Progenitor cell of endocrine pancreas (in vitro differentiated cells): ENCODE measurements at places on chromosomes 11 and 22. TPM values are rescaled to one million over a fixed set of nuclear protein-coding genes. Genes with fewer than 3 reads are reported as not detected.

DNA sequence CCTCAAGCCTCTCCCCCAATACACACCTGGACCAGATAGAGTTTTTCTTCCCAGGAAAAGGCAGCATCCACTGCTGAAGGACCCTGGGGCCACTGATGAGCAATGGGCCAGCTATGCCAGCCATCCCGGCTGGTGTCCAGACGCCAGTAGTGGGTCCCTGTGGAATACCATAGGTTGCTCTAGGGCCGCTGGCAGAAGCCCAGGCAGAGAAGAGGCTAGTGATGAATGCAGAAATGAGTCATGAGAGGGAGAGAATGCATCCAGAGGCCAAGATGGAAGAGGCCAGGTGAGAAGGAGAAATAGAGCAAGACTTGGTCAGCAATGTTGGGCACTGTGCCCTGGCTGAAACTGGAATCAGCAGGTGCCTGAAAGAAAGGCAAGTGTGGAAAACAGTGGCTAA, 8.9 kb downstream of the HPX start:
- no peak for DNase-seq

- DNase-seq: no peak
These were observed 33.4 kb upstream of the AMOTL1 start for GRCh38 chr11:94734563-94735275.

DNA sequence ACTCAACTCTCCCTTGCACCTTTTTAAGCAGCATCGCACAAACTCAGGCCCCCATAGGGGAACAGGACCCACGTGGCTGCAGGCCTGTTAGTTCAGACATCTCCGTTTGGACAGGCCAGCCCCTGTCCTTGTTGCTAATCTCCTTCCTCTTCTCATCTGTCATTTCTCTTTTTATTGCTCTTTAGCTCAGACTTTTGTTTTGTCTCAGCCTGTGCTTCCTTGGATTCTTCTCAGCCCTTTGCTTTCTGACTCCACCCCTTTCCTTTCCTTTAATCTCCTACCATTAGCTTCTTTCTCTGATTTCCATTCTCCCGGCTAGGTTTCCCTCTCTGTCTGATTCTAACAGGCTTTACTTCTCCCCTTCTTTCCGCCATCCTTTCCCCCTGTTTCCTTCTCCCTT, 68.7 kb downstream of the SCN3B start:
- DNase-seq: no peak

Gene BTG4
- total RNA-seq: not detected in 2 replicates

GRCh38 chr22:22408269-22408668, 100.3 kb downstream of the ZNF280B start:
- no peak for DNase-seq

DNA sequence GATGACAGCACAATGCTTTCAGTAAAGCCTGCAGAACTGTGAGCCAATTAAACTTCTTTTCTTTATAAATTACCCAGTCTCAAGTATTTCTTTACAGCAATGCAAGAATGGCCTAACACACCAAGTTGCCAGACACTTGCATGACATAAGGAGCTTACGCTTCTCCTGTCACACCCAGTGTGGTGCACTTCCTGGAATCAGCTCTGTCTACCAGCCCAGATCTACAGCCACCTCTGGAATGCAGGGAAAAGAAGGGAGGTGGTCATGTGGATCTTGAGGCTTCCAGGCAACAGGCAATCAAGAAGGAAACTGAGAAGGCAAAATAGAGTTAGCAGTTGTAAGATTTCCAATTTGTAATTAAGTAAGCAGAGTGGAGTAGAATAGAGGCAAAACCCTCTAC, 37.4 kb upstream of the SESN3 start:
- no peak for DNase-seq

DNA sequence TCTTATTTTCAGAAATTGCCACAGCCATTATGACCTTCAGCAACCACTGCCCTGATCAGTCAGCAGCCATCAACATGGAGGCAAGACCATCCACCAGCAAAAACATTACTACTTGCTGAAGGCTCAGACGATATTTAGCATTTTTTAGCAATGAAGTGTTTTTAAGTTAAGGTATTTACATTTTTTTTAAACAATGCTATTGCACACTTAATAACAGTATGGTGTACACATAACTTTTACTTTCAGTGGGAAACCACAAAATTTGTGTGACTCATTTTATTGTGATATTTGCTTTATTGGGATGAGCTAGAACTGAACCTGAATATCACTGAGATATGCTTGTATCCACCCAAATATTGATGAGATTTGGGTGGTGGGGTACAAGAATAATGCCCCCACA, 110.9 kb downstream of the TSPAN18 start:
- DNase-seq: no peak

DNA sequence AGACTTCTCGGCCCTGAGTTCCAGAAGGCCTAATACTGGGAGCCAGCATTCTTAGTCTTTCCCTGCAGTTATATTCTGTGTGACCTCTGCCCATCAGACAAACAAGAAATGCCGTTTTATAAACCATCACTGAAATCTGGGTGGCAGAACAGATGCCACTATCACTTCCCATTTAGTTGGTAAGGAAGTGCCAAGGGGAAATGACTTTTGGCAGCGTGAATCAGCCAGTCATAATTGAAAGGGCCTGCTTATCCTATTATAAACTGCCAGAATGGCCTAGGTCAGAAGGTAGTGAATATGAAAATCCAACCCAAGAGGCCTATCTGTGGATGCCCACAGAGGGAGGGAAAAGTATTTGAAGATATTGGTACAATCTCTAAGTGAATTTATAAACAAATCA, 646.8 kb upstream of the CCDC90B start:
- DNase-seq: no peak

GRCh38 chr22:37959231-37959825, 5.8 kb downstream of the POLR2F start:
- DNase-seq: no peak

- DNase-seq: no peak
These were observed 569.9 kb upstream of the CADM1 start for GRCh38 chr11:116073854-116074837.

DNA sequence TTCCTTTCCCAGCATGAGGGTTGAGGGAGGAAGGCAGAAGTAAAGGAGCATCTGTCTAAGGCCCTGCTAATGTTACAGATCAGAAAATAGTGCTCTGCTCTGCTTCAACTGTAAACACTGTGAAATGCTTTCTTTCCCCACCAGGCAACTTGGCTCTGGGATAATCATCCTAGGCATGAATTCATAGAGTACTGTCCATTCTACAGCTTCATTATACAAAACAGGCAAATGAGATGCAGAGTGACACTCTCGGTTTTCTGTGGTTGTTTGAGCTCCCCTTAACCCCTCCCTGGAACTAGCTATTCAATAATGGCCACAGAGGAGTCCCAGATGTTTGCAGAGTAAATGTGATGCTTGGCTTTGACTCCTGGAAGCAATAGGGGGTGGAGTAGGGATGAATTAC, 184.3 kb upstream of the CTSC start:
- no peak for DNase-seq

DNA sequence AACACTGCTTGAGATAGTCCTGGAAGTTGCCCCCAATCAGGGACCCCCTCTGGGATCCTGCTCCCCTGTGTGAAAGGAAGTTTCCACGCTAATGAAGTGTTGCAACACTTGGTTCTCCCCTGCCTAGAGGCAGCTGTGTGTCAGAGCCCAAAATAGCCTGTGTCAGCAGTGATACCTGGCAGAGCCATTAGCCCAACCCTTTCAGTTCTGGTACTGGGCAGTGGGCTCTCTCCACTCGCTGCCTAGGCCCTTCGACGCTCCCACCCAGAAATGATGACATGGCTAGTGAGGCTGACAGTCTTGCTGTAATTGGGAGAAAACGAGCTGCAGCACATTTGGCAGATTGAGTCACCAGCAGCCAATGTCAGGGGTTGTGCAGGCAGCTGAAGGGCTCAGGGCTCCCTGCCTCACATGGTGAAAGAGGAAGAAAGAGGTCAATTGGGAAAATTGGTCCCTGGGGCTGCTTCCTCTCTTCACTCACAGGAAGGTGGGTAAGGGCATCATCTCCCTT, 1.4 kb upstream of the NXF1 start:
- no peak for DNase-seq

DNA sequence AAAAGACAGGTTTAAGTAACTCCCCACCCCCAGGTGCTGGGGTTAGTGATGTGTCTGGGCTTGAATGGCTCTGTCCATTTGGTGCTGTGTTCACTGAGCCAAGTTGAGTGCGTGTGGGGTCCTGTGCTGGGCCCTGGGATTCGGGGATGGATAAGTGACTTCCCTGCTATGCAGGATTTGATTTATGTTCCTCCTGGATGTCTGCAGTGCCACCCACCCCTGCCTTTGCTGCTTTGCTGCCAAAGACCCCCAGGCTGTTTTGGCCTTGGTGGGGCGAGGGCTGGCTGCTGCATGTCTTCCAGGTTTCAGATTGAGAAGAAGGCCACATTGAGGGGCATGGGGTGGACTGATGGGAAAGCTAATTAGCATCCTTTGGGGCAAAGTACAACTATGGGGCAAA, 77.9 kb upstream of the PARVG start:
- DNase-seq: no peak

DNA sequence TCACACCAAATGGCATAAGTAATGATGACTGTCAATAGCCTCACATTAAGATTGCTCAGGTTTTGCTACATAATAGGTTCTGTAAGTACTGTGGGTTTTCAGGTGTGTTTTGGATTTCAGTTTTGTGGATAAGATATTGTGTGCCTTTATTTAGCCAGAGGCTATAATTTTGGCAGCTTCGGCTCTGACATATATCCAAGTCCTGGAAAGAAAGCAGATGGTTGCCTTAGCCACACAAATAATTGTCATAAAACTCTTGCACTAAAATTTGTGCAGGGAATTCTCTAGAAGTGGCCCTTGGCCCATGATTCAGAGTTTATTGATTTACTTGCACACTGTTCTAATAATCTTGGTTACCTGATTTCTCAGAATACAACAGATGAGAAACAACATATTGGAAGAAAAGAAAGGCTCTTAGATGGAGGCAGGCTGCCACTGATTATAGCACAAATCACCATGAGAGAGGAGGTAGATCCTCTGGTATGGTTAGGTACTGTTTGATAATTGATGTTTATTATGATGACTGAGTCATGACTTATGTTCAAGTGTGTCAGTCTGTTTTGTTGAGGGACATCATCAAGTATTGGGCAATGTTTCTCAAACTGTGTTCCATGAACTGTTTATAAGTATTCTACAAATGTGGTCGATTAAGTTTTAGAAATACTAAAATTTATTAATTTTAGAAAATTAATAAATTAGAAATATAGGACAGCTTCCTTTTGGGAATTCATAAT, 9.6 kb downstream of the REXO2 start:
- no peak for DNase-seq

Gene SEPTIN5
- total RNA-seq: 32.0 and 34.5 TPM in 2 replicates

Gene ALKBH3
- 19.8 and 22.0 TPM in 2 replicates for total RNA-seq

DNA sequence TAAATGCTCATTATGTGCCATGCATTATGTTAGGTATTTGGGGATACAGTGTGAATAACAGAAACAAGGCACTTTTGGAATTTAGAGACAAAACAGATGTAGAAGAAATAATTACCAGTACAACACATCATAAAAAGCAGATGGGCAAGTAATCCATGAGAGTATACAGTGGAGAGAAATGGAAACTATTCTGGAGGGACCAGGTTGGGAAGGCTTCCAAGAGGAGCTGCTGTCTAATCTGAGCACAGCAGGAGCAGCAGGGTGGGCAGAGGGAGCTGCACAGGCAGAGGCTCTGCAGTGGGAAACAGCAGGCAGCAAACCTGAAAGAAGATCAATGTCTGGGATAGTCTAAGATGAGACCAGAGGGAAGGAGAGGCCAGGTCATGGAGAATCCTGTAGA, 268.7 kb upstream of the CCDC90B start:
- DNase-seq: no peak

- no peak for DNase-seq
These were observed 100.3 kb upstream of the PITPNB start for GRCh38 chr22:28019360-28019759.

Gene PARVG
- total RNA-seq: 0.22 TPM in 1 of 2 replicates, not detected in the other

Gene CCDC89
- total RNA-seq: not detected in 2 replicates

Gene ACR
- 0.62 TPM in 1 of 2 replicates, not detected in the other for total RNA-seq

DNA sequence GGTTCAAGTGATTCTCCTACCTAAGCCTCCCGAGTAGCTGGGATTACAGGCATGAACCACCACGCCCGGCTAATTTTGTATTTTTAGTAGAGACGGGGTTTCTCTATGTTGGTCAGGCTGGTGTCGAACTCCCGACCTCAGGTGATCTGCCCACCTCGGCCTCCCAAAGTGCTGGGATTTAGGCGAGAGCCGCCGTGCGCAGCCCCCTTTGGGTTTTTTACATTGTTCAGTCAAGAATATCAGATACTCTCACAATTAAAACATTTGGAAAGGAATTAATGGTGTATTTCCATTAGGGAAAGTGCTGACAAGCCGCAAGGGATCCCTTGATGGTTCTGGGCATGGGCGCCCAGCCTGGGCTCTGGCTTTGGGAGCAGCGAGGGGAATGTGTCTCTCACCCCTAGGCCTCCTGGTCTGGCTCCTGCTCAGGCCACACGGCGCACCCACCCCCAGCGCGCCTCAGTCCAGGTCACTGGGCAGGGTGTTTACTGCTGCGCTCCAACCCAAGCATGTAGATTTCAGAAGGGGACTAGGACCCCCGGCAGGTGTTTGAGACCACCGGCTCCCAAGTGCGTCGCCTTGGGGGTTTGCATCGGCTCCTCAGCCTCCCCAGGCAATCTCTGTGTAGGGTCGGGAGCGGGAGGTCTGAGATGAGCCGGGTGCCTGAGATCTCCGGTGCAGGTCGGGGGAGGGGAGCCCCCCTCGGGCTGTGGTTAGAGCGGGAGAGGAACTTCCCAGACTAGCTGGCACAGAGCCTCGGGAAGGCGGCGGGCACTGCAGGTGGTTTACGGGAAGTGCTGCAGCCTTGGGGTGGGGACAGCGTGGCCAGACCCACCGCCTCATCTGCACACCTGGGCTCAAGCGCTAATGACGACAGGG, 809 bp upstream of the IRF7 start:
- DNase-seq: no peak

DNA sequence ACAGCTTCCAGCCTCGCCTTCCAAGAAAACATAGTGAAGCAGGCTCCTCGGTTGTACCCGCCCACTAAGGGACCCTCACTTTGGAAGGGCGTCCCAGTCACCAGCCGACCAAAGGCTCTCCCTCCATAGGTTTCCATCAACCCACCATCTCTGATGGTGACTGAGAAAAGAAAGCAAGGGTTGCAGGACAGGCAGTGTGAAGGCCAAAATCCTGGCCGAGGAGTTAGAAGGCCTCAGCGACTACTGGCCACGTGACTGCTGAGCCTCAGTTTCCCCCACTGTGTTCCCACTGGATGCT, 2.7 kb downstream of the FXYD6 start:
- no peak for DNase-seq

Gene SMC1B
- total RNA-seq: not detected in 2 replicates
